Endothelial cell of umbilical vein (primary cell): ENCODE measurements at places on chromosomes 6 and 20.
A peak's percentile ranks its signal among the peaks of the same experiment; 100 is the strongest.

- DNase-seq: no peak
- H3K27me3 ChIP-seq: no peaks in the 10 kb centered on the region
- H3K27ac ChIP-seq: no peak overlapping the region
- no peaks in the 10 kb centered on the region for H3K4me1 ChIP-seq
- H3K36me3 ChIP-seq: no peaks in the 10 kb centered on the region
- H3K4me3 ChIP-seq: no peak overlapping the region
Measured at GRCh38 chr6:122548820-122549219, 61.4 kb upstream of the PKIB start.

- H3K4me1 ChIP-seq: peaks cover 3% of the 10 kb centered on the region
- no peak overlapping the region for H3K4me3 ChIP-seq
- H3K27me3 ChIP-seq: peaks cover 25% of the 10 kb centered on the region
- no peak overlapping the region for H3K27ac ChIP-seq
Measured at GRCh38 chr6:7675353-7675945, 50.5 kb upstream of the BMP6 start.

- no peaks in the 10 kb centered on the region for H3K4me1 ChIP-seq
- H3K27ac ChIP-seq: no peak overlapping the region
- DNase-seq: no peak
Measured at GRCh38 chr6:139485742-139486475, 111.5 kb upstream of the CITED2 start.

DNA sequence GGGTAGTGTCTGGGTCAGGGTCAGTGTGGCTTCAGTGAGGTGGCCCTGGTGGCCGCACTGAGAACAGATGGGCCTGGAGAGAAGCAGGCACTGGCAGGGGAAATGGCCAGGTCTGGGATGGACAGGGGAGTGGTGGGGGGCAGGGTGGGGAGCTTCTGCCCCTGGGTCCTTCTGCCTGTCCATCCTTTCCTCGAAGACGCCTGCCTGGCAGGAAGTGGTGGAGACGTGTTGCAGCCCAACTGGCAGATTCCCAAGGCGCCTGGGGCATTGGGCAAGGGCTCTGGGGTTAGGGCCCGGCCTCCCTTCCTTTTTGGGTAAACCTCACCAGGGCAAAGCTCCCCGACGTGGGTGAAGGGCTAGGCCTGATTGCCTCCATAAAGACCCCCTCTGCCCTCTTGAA lies 10.4 kb downstream of the SRC start:
- H3K4me3 ChIP-seq: no peak overlapping the region
- H3K4me1 ChIP-seq: no peaks in the 10 kb centered on the region
- H3K27me3 ChIP-seq: no peaks in the 10 kb centered on the region
- no peak for DNase-seq
- H3K27ac ChIP-seq: no peak overlapping the region

DNA sequence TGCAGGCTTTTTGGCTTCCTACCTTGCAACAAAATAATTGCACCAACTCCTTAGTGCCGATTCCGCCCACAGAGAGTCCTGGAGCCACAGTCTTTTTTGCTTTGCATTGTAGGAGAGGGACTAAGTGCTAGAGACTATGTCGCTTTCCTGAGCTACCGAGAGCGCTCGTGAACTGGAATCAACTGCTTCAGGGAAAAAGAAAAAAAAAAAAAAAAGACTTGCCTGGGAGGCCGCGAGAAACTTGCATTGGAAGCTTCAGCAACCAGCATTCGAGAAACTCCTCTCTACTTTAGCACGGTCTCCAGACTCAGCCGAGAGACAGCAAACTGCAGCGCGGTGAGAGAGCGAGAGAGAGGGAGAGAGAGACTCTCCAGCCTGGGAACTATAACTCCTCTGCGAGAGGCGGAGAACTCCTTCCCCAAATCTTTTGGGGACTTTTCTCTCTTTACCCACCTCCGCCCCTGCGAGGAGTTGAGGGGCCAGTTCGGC lies 420 bp downstream of the SOX4 start:
- DNase-seq: no peak
- H3K4me1 ChIP-seq: peaks cover 19% of the 10 kb centered on the region
- H3K27ac ChIP-seq: peak overlapping the region; percentile 94
- H3K27me3 ChIP-seq: no peaks in the 10 kb centered on the region
- peaks cover 12% of the 10 kb centered on the region for H3K36me3 ChIP-seq

- H3K4me3 ChIP-seq: no peak overlapping the region
- DNase-seq: no peak
- H3K27ac ChIP-seq: no peak overlapping the region
- H3K4me1 ChIP-seq: no peaks in the 10 kb centered on the region
- peaks cover 2% of the 10 kb centered on the region for H3K27me3 ChIP-seq
- no peaks in the 10 kb centered on the region for H3K36me3 ChIP-seq
Measured at GRCh38 chr20:23003881-23004460, 31.1 kb upstream of the SSTR4 start.

DNA sequence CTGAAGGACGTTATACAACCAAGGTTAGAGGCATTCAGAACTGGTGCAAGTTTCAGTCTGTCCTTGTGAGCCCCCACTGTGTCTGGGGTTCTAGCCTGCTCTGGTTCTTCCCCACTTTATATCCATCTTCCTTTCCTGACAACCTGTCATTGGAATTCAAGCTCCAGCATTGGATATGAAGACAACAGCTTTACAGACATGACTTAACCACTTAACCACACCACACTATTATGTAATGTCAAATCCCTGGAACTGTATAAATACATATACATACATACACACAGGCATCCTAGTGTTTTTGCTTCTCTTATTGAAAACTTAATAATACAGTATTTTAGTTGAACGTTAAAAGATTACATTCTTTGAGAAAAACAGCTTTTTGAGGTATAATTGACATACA lies 217.9 kb upstream of the SGK1 start:
- H3K27me3 ChIP-seq: no peaks in the 10 kb centered on the region
- H3K36me3 ChIP-seq: no peaks in the 10 kb centered on the region
- no peak for DNase-seq
- H3K4me1 ChIP-seq: peaks cover 6% of the 10 kb centered on the region
- H3K27ac ChIP-seq: no peak overlapping the region
- H3K4me3 ChIP-seq: no peak overlapping the region

- no peak overlapping the region for H3K27ac ChIP-seq
- H3K36me3 ChIP-seq: no peaks in the 10 kb centered on the region
- no peak for DNase-seq
- no peaks in the 10 kb centered on the region for H3K27me3 ChIP-seq
Measured at GRCh38 chr6:168270274-168271172, 49.1 kb downstream of the DACT2 start.

GRCh38 chr6:139372326-139373153 lies 1.9 kb downstream of the CITED2 start:
- no peaks in the 10 kb centered on the region for H3K27me3 ChIP-seq
- H3K4me1 ChIP-seq: peaks cover 49% of the 10 kb centered on the region
- H3K4me3 ChIP-seq: peak overlapping the region; percentile 62
- H3K27ac ChIP-seq: peak overlapping the region; percentile 87
- DNase-seq: peak; percentile 43
- no peaks in the 10 kb centered on the region for H3K36me3 ChIP-seq

GRCh38 chr6:114312931-114313330 lies 29.9 kb downstream of the HS3ST5 start:
- DNase-seq: no peak
- no peaks in the 10 kb centered on the region for H3K36me3 ChIP-seq
- H3K4me1 ChIP-seq: no peaks in the 10 kb centered on the region

- H3K36me3 ChIP-seq: no peaks in the 10 kb centered on the region
- no peak overlapping the region for H3K27ac ChIP-seq
- no peaks in the 10 kb centered on the region for H3K4me1 ChIP-seq
Measured at GRCh38 chr6:126335210-126335609, 4.7 kb upstream of the CENPW start.

DNA sequence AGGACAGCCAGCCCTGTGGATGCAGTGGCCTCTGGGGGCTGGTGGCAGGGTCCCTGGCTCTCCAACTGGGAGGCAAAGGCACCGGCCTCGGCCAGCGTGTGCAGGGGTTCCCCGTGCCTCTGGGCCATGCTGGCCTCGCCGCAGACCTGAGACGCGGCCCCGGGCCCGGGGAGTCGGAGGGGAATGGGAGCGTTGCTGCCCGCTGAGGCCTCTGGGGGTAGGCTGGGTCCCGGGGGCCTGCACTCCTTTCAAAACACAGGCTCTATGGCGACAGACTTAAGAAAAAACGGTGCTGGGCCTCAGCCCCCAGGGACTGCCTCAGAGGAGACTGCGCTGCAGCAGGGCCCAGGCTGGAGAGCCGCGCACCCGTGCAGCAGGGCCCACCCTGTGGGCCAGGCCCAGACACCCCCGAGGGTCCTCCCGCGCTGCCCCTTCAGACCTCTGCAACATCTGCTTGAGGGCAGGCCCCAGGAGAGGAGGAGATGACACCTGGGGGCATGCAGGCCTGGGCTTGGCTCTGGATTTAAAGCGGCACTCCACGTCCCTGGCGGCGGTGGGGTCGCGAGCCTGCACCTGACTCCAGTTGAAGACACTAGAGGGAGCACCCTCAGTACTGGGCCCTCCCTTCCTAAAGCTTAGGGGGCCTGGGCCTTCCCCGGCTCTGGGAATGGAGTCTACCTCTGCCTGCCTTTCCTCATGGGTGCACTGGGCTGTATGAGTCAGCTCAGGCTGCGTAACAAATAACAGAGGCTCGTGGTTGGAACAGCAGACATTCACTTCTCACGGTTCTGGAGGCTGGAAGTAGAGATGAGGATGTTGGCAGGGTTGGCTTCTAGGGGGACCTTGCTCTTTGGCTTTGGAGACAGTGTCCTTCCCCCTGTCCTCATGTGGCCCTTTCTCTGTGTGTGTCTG lies 117.4 kb upstream of the RPS6KA2 start:
- no peak for DNase-seq
- peaks cover 1% of the 10 kb centered on the region for H3K27me3 ChIP-seq
- H3K4me1 ChIP-seq: no peaks in the 10 kb centered on the region
- H3K4me3 ChIP-seq: no peak overlapping the region

DNA sequence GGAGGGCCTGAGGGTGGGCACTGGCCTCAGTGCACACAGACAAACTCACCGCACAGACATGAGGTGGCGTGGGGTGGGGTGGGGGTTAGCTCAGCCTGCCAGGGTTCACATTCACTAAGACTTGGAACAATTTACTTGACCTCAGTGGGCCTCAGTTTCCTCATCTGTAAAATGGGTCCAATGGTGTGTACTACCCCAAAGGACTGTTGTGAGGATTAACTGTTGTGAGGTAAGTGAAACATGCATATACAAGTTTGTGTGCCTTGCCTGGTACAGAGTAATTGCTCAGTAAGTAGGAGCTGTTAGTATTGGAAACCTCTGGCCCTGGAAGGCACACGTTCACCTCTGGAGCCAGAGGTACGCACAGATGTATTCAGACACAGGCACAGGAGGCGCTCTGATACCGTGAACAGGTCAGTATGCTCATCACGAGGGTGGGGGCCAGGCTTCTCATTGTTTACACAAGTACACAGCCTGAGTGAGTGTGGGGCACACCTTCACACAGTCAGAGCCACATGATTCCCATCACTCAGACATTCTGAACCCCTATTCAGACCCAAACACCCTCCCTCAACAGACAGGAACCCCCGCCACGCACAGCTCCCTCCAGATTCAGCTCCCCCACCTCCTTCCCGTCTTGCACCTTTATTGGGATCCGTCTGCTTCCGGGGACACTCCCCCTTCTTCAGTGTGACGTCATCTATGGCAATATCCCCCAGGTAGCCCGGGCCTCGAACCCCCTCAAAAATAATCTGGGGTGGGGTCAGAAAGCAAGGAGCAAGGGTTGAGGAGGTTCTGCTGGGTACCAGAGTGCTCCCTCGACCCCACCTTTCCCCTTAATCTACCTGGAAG lies 59.9 kb downstream of the MDGA1 start:
- H3K27me3 ChIP-seq: no peaks in the 10 kb centered on the region
- no peak for DNase-seq
- H3K36me3 ChIP-seq: no peaks in the 10 kb centered on the region
- no peak overlapping the region for H3K4me3 ChIP-seq
- no peaks in the 10 kb centered on the region for H3K4me1 ChIP-seq

- DNase-seq: no peak
- no peak overlapping the region for H3K4me3 ChIP-seq
- no peak overlapping the region for H3K27ac ChIP-seq
- no peaks in the 10 kb centered on the region for H3K27me3 ChIP-seq
Measured at GRCh38 chr6:11814106-11814505, 35.5 kb upstream of the ADTRP start.

GRCh38 chr20:16613954-16614353 lies 40.7 kb upstream of the KIF16B start:
- no peaks in the 10 kb centered on the region for H3K27me3 ChIP-seq
- no peak overlapping the region for H3K4me3 ChIP-seq
- no peak overlapping the region for H3K27ac ChIP-seq
- no peaks in the 10 kb centered on the region for H3K36me3 ChIP-seq
- no peak for DNase-seq

GRCh38 chr6:149752600-149753373 lies 3.2 kb downstream of the PCMT1 start:
- H3K27ac ChIP-seq: no peak overlapping the region
- no peak for DNase-seq
- H3K4me1 ChIP-seq: peaks cover 6% of the 10 kb centered on the region
- H3K36me3 ChIP-seq: no peaks in the 10 kb centered on the region
- no peaks in the 10 kb centered on the region for H3K27me3 ChIP-seq

- no peak for DNase-seq
- H3K4me1 ChIP-seq: peaks cover 14% of the 10 kb centered on the region
- no peak overlapping the region for H3K27ac ChIP-seq
- H3K36me3 ChIP-seq: peaks cover 10% of the 10 kb centered on the region
- H3K27me3 ChIP-seq: no peaks in the 10 kb centered on the region
- H3K4me3 ChIP-seq: no peak overlapping the region
Measured at GRCh38 chr20:62804021-62804626, 511 bp upstream of the OGFR start.

DNA sequence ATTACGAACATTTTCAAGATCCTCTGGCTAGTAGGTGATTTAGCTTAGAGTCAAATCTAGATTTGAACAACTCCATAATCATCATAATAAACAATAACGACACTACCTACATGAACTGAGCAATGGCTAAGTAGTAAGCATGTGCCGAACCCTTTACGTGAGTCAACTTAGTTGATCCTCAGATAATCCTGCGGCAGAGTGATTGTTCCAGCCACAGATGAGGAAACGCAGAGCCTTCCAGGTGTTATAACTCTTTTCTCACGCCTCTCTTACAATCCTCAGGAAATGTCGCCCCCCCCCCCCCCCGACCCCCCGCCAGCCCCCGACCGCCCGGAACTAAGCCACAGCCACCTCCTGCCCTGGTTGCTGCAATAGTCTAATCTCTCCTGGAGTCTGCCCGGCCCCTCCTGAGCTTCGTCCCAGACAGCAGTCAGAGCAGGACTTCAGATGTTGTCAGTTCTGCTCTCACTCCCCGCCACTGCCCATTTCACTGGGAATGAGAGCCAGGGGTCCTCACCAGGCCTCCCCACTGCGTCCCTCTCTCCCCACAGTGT lies 141.5 kb upstream of the AGPAT4 start:
- H3K36me3 ChIP-seq: no peaks in the 10 kb centered on the region
- no peaks in the 10 kb centered on the region for H3K4me1 ChIP-seq
- no peak overlapping the region for H3K4me3 ChIP-seq
- H3K27me3 ChIP-seq: no peaks in the 10 kb centered on the region
- no peak for DNase-seq

GRCh38 chr6:19836799-19837510 lies at the start of gene ID4:
TSS of gene ID4 (plus strand) at chr6:19837370. CDS start at chr6:19837755, 385 bp downstream.
- H3K36me3 ChIP-seq: no peaks in the 10 kb centered on the region
- H3K4me3 ChIP-seq: peak within 1 kb of the TSS; percentile 14
- H3K27ac ChIP-seq: no peak within 1 kb of the TSS
- H3K27me3 ChIP-seq: peaks cover 58% of the 10 kb centered on the region

- no peaks in the 10 kb centered on the region for H3K4me1 ChIP-seq
- DNase-seq: no peak
- H3K4me3 ChIP-seq: no peak overlapping the region
- no peak overlapping the region for H3K27ac ChIP-seq
- H3K36me3 ChIP-seq: no peaks in the 10 kb centered on the region
Measured at GRCh38 chr6:5175635-5176034, 85.1 kb downstream of the LYRM4 start.
